ENCODE measurements at places on chromosomes 6 and 20.

- no peak for DNase-seq
Measured at GRCh38 chr20:34324541-34324940, 21.4 kb upstream of the AHCY start.

- peak; percentile 81 for DNase-seq
Measured at GRCh38 chr6:138795809-138796603, at the start of gene ECT2L. Gene ECT2L (plus strand): TSS chr6:138796087. CDS start chr6:138813275, 17,188 bp downstream.

DNA sequence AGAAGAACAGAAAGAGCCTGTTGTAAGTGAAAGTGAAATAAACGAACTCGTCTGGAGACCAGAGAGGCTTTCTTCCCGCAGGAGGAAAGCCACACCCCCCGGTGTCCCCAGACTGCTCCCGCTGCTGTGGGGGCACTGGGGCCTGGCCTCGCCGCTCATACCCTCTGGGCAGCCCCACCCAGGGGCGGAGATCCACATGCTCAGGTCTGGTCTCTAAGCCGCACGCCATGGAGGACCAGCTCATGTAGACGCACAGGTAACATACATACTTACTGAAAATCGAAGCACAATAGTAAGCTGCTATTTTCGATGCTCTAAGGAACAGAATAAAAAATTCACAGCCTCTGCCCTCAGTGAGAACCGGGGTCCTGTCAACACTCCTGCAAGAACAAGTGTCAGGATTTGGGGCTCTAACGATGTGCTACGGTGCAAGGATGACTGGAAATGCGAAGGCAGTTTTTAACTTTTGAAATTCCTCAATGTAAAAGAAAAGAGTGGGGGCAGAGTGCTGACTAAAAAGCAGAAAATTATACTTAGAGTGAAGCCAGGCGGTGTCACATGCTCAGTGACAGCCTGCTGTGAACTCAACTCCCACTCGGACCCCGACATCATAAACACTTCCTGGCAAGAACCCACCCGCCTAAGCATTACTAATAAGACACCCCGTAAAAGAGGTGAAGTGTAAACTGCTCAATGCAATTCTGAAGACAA, 110.5 kb downstream of the IRF4 start:
- DNase-seq, result no peak

- no peak for DNase-seq
Measured at GRCh38 chr6:143928853-143929252, 64.6 kb downstream of the ZC2HC1B start.

DNA sequence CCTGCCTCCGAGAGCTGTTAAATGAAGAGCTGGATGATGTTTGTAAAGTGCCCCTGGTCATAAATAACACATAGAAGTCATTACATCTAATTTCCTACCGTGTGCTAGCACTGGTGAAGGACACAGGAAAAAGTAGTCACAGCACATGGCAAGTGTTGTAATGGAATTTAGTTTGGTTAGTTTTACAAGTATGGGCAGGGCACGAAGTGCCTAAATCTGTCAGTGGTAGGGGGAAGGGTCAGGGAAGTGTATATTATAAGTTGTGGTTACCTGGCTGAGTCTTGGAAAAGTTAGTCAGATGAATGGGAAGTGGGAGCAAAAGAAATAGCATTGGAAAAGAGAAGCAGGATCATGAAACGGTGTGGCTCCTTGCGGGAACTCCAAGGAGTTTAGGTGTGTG, 1.6 kb downstream of the RIPPLY2 start:
- DNase-seq, result no peak

- no peak for DNase-seq
Measured at GRCh38 chr6:77298283-77298682, 165.0 kb downstream of the HTR1B start.

DNA sequence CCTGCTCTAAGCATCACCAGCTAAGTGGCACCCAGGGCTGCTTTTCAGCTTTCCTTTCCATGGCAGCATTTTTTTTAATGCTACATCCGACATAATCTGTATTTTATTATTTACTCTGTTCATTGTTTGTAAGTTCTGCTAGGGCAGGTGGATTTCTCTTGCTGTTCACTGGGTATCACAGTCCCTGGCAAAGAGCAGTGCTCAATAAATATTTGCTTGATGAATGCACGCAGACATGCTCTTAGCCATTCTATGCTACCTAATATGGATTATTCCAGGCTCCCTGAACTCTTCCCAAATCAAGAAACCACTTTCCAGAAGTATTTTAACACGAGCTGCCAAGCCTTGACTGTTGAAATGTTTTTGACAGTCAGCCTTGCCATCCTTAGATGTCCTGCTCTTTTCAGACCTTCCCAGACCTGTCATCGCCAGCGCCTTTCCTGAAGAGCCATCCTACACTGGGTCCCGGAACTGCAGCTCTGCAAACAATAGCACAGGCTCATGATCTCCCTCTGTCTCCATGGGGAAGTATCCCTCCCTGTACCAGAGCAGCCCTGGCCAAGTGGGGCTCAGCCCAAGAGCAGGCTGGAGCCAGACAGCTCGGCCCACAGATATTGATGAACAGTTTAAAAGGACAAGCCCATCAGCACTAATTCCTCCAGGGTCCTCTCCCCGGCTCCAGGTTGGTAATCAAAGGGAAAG, 136.5 kb upstream of the CDH4 start:
- no peak for DNase-seq

DNA sequence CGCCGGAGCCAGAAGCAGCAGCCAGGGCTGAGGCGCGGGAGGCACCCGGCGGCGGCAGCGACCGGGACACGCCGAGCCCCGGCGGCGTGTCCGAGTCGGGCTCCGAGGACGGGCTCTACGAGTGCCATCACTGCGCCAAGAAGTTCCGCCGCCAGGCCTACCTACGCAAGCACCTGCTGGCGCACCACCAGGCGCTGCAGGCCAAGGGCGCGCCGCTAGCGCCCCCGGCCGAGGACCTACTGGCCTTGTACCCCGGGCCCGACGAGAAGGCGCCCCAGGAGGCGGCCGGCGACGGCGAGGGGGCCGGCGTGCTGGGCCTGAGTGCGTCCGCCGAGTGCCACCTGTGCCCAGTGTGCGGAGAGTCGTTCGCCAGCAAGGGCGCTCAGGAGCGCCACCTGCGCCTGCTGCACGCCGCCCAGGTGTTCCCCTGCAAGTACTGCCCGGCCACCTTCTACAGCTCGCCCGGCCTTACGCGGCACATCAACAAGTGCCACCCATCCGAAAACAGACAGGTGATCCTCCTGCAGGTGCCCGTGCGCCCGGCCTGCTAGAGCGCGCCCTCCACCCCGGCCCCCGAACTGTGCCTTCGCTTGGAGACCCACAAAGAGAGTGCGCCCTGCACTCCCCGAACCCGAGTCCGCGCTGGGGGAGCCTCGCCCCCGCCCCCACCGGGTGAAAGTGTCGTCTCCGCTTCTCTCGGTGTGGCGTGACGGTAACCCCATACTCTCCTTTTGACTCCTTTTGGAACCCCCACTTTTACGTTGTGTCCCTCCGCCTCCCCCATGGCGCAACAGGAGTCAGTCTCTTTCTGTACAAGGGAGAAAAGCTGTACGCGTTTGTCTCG, 1.6 kb downstream of the INSM1 start:
- peak; percentile 61 for DNase-seq

GRCh38 chr6:23620911-23621401, 505.1 kb upstream of the NRSN1 start:
- no peak for DNase-seq

- peak; percentile 32 for DNase-seq
Measured at GRCh38 chr6:117483645-117484016, 1.2 kb downstream of the DCBLD1 start.

- no peak for DNase-seq
Measured at GRCh38 chr20:40551125-40551530, 137.9 kb downstream of the MAFB start.

GRCh38 chr6:8195040-8195713, 92.8 kb upstream of the EEF1E1 start:
- DNase-seq, result no peak

- no peak for DNase-seq
Measured at GRCh38 chr6:145244349-145245100, 490.8 kb downstream of the EPM2A start.

GRCh38 chr6:102562713-102563112, 1169.2 kb downstream of the GRIK2 start:
- no peak for DNase-seq

DNA sequence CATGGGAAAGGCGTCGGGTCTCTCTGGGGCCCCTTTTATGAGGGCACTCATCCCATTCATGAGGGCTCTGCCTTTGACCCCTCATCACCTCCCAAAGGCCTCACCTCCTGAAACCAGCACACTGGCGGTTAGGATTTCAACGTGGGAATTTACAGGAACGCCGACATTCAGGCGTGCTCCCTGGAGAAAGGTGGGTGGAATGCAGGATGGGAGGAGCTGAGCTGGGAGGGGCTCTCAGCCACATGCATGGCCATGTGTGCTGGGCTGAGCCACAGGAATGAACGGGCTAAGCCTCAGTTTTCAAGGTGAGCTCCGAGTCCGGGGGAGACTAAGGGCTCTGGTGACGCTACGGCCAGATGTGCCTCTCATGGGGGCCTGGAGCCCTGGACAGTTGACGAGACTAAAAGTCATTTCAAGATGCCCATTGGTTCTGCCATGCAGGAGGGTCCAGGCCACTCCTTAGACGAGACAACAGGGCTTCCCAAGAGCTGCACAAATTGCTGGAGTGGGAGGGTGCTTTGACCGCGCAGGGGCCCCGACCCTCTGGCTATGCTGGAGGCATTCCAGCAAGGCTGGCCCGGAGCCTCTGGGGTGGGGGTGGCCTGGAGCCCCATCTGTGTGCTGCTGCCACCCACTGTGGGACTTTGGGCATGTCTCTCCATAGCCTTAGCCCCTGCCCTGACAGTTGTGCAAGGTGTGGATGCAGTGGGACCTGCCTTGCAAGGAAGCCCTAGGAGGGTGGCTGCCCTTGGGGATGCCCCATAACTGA, 3.8 kb upstream of the ARFGAP1 start:
- no peak for DNase-seq
